Putamen (tissue), 1 donor: ENCODE measurements at places on chromosomes 3 and 15.

- DNase-seq, result no peak
Measured at GRCh38 chr3:61157414-61157813, 93.8 kb downstream of the FHIT start.

- no peak for DNase-seq
Measured at GRCh38 chr3:55662683-55663082, 175.6 kb upstream of the WNT5A start.

GRCh38 chr3:107045791-107046190 is 331.4 kb upstream of the CCDC54 start:
- no peak for DNase-seq

- no peak for DNase-seq
Measured at GRCh38 chr3:32708672-32709283, 23.8 kb downstream of the CNOT10 start.
